Putamen (tissue), 1 donor: ENCODE measurements at places on chromosomes 13 and 19.

DNA sequence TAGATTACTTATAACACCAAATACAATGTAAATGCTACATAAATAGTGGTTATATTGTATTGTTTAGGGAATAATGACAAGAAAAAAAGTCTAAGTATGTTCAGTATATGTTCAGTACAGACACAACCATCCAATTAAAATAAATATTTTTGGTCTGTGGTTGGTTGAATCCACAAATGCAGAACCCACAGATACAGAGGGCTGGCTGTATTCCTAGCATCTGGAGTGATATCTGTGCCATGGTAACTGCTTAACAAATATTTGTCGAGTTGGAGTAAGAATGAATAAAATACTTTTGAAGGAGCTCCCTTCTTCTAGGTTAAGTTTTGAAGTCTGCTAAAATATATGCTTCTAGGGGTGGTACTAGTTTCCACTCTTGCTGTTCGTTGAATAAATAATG is 241.0 kb downstream of the KLF5 start:
- no peak for DNase-seq

DNA sequence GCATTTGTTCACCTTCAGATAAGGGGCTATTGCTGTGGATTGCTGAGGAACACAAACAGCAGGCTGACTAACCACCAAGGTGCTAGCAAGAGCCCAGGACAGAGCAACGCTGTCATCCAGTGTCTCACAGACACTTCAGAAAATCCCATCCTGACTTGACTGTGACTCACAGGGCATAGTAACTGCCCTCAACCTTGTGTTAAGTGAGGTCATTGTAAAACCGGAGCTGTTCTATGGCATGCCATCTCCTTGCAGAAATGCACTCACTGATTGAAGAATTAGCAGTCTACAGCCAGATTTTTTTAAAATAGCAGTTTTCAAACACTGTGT is 51.1 kb downstream of the TNFRSF19 start:
- DNase-seq = no peak

- no peak for DNase-seq
Measured at GRCh38 chr13:28355822-28356371, 139.0 kb downstream of the FLT1 start.

- DNase-seq = peak; percentile 50
Measured at GRCh38 chr19:32570081-32570785, 10.8 kb upstream of the PDCD5 start.

- no peak for DNase-seq
Measured at GRCh38 chr13:70407486-70407885, 299.2 kb upstream of the KLHL1 start.

GRCh38 chr19:8056533-8056932 is 4.0 kb downstream of the CCL25 start:
- DNase-seq = no peak

DNA sequence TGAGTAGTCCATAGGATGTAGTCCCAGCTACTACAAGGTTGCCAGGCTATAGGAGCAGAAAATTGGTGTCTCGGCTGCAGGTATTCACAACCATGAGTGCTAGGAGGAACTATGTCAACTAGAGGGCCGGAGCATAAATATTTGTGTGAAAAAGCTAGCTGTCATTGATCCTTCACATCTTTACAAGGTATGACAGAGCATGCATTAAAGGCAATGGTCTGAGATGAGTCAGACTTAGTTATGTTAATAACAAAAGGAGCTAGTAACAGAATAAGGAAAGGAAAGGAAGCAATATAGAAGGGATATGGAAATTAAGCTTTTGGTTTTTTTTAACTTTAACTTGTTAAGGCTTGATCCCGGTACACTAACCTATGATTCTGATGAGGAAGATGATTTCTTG is 40.9 kb upstream of the PSG9 start:
- no peak for DNase-seq

GRCh38 chr19:6415591-6416190 is 8.9 kb downstream of the KHSRP start:
- no peak for DNase-seq

DNA sequence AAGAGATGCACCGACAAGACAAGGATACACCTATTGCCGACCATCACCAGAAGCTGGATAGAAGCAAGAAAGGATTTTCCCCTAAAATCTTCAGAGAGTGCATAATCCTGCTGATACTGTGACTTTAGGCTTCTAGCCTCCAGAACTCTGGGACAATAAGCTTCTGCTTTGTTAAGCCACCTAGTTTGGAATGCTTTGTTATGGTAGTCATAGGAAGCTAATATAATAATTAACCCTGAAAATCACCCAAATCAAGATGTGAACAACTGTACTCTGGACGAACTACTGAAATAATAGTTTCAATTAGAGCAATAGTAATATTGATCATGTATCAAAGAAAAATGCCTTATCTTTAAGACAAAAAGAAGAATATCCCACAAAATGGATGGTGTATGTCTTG is 524.6 kb downstream of the EFNB2 start:
- no peak for DNase-seq

DNA sequence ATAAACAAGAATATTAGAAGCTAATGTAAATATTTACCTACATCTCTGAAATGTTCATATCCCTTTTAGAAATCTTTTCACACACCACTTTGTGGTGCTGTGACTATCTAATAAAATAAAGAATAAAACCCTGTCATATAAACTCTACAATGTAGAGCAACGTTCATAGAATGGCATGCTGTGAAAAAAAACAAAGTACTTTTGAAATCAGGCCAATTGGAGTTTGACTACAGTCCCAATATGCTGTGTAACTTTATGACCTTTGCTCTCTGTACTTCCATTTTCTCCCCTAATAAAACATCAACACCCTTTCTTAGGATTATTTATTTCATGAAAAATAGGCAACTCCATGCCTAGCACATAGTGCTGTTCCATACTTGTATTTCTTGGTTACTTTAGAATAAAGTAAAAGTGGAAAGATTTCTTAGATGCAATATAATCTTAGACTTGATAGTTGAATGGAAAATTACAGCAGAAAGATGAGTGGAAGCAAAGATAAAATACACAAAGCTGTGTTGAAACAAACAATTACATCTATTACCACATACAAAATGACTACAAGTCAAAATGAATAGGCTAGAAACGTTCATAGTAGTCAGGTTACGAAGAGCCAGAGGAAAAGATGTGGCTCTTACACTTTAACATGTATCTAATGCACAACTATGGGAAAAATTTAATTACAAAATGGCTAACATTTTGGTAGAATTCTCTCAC is 613.2 kb upstream of the SLITRK5 start:
- no peak for DNase-seq

GRCh38 chr13:92682832-92683517 is 543.6 kb upstream of the GPC6 start:
- no peak for DNase-seq

DNA sequence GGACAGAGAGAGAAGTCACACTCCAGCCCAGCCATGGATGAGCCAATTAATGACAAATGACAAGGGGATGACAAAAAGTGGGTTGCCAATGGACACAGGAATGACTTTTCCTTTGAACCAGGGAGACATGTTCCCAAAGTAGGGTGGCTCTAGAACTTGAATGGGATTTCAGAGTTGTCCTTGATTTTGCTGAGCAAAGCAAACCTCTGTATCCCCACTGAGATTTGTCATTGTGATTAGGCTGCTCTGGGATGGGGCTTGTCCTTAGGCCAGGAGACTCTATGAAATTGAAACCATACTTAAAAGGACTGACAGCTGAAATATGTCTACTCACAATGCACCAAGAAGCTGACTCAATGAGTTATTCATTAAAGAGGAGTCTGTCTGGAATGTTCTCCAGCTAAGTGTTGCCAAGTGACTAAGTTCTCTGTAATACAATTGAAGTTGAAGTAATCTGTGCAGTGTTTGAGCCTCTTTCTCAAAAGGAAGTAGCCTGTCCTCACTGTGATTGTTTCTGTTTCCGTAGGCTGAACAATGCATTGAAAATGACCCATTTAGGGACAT is 69.0 kb upstream of the PCDH9 start:
- no peak for DNase-seq

- DNase-seq = no peak
Measured at GRCh38 chr13:72853000-72853399, 71.1 kb downstream of the PIBF1 start.

DNA sequence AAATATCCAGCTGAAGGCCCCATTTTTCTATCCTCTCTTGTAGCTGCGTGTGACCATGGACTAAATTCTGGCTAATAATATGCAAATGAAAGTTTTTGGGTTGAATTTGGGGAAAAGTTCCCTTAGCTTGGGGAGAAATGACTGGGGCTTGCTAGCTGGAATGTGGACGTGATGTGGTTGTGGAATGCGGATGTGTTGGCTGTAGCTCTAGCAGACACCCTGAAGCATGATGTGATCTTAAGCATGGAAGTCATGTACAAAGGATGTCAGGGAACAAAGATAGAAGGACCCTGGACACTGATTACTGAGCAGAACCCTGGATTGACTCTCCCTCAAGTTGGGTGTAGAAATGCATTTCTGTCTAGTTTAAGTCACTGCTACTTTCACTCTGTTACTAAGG is 25.4 kb upstream of the SCEL start:
- DNase-seq = no peak

- peak; percentile 19 for DNase-seq
Measured at GRCh38 chr13:76885203-76886004, 801 bp downstream of the KCTD12 start.

DNA sequence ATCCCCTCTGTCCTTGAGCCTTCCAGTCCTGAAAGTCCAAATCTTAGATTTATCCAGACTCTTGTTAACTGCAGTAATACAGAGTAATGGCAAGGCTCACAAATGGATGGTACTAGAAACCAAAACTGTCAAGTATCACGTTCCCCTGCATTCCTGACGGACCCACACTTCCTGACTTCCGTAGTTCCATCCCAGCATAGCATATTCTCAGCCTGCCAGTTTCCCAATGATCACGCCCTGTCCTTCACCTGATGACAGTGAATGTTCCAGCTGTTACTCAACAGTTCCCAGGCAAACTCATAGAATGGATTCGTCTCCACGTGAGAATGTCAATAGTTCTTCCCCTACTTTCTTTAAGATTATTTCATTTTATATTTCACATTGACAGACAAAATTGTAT is 33.6 kb downstream of the SLC7A1 start:
- no peak for DNase-seq

- DNase-seq = no peak
Measured at GRCh38 chr19:49231389-49231788, 73.8 kb downstream of the TRPM4 start.

DNA sequence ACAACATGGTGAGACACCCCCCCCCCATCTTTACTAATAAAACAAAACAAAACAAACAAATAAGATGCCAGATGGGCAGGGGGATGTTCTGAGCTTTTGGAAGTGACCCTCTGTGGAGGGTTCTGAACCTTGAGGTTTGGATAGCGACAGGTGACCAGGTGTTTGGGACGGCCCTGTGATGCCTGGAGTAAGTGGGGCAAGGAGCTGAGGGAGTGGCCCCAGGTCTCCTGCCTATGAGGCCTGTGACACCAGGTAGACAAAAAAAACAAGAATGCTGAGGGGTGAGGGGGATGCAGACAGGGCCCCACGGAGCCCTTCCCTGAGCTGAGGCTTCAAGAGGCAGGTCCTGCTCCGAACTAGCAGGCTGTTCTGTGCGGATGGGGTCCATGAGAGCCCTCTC is 9.2 kb downstream of the ADGRE2 start:
- DNase-seq = no peak

- no peak for DNase-seq
Measured at GRCh38 chr13:100962585-100962984, 288.0 kb upstream of the TMTC4 start.

DNA sequence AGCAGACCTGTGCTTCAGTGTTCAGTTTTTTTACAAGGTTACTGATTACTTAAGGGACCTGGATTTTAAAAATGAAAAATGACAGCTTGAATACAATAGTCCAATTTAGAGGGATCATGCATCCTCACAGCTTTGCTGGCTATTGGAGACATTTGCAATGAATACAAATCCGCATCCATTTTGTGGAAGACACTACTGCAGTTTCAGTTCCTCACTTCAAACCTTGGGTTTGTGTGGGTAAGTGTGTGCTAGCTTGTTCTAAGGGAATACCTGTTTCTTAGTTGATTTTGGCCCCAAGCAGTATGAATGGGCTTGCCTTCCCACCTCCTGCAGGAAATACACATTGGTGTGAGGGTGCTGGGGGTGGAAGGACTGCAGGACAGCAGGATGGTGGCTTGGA is 222.4 kb downstream of the OLFM4 start:
- DNase-seq = no peak

DNA sequence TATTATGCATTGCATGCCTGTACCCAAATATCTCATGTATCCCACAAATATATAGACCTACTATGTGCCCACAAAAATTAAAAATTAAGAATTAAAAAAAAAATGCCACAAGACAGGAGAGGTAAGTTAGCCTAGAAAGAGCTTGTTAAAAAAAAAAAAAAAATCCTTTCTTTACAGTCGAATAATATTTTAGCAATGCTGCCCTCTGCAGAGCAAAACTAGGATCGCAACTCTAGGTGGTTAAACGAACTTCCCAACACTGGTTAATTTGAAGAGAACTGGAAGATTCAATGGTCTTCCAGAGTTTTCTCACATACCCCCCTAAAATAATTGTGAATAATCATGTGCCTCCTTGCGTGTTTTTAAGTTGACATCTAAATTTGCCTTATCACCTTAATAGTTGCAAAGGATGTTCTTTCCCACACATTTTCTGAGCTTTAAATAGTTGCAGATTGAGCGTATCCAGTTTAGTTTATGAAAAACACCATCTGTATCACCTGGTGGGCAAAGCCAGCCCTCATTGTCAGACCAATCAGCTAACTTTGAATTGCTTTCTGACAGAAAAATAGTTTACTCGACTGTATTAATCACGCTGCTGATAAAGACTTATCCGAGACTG is 47.4 kb upstream of the RCBTB2 start:
- DNase-seq = peak; percentile 66

- no peak for DNase-seq
Measured at GRCh38 chr19:32613008-32613407, 32.0 kb downstream of the PDCD5 start.

DNA sequence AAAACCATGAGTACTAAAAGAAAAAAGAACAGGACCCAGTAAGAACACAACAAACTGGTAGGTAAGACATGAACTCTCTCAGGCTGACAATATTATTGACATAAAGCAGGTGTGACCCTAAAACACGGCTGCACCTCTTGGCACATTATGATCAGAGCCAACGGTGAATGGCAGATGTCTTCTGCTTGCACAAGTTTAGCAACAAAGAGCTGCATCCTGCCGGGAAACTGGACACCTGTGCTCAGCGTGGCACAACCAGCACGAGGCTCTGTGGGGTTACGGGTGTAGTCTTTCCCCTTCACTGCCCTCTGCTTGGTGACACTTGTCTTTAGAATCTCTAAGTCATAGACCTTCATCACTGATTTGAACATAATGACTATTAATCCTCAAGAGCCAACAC is 97.9 kb downstream of the DOCK9 start:
- DNase-seq = no peak
